Activated CD8-positive, alpha-beta memory T cell treated with anti-CD3 and anti-CD28 coated beads for 48 hours (primary cell): ENCODE measurements at places on chromosomes 16 and 17.

DNA sequence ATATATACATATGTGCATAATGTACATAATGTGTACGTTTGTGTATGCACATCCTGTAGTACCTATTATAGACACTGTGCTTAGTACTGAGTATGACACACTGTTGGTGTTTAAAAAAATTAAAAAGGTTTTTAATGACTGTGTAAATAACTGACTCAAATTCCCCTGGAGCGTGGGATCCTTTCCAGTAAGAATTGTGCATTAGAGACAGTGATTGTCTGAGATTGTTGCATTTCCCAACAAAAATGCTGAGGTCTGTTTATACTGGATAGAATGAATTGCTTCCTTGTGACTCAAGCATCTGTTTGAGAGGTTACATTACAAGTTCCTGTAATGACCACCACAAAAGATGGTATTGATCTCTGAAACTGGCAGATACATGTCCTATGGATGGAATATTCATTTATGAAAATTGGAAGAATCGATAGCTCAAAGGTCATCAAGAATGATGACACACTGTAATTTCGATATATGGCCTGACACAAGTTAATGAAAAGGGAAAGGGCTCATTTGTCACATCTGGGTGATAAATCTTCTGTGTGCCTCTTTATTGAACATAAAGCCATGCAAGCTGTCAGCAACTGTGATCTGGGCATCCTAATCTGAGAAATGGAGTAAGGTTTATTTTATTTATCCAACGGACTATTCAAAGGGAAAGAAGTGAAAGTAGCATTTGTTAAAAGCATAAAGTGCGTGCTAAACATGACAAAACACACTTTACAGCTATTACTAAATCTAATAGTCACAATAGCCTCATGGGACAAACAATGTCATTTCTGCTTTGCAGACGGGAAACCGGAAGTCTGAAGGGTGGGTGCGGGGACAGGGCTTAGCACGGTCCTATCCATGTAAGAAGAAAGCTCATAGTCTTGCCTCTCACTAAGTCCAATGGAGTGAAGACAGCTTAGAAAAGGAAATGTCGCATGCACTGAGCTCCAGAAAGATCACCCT is 228.8 kb downstream of the CDH11 start:
- DNase-seq: no peak

GRCh38 chr17:59409336-59410048 is 78.0 kb downstream of the YPEL2 start:
- DNase-seq: no peak

- DNase-seq: no peak
Observed at GRCh38 chr17:13134076-13134475, 116.2 kb upstream of the ELAC2 start.

DNA sequence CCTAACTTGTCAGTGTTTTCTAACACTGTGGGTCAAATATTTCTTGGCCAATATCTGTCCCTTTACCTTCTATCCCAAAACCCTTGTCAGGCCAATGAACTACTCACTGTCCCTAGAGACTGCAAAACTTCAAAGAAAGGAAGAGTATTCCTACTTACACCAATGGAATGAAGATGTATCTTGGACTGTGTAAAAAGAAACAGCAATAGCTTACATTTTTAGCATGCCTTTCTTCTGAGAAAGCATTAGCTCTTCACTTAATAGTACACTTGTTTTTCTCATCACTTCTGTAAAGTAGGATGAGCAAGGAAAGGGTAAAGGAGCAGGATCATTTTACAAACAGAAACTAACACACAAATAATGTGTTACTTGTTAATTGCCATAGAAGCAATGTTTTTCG is 73.9 kb downstream of the STH start:
- no peak for DNase-seq

GRCh38 chr17:63516910-63517824 is 6.0 kb upstream of the KCNH6 start:
- DNase-seq: no peak

- no peak for DNase-seq
Observed at GRCh38 chr16:85105475-85105874, 6.8 kb downstream of the CIBAR2 start.

GRCh38 chr16:27284865-27285675 is 16.5 kb upstream of the NSMCE1 start:
- no peak for DNase-seq

DNA sequence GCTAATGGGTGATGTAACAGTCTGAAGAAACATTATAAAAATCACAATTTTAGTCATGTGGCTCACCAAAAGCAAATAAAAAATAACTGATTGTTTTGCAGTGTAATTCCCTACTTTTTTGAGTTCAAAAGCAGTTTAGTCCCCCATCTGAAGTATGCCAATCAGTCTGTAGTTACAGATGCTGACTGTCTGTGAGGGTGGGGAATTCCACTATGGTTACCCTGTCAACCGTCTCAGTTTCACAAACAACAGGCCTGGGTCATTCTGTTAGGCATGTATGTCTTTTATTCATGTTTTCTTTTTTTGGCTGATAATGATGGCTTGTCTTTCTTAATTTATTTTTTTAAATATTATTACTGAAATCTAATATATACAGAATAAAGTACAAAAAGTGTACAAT is 69.3 kb downstream of the STXBP4 start:
- DNase-seq: no peak

GRCh38 chr16:12239226-12239625 is 262.7 kb downstream of the SNX29 start:
- no peak for DNase-seq

DNA sequence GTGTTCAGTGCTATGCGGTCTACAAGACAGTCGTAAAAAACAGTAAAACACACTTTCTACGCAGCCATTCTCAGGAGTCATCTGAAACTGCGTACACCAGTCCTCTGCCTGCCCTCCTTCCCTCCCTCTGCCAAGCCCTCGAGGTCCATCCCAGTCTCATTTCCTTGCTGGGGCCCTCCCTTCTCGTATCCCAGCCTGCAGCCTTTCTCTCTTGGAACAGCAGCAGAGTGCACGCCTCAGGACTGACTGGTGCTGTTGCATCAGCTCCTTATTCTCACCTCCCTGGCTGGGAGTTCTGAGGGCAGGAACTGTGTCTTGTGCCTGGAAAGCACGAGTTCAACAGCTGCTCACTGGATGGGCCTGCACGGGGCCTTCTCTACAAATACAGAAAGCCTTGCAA is 12.5 kb downstream of the FAHD1 start:
- DNase-seq: no peak

DNA sequence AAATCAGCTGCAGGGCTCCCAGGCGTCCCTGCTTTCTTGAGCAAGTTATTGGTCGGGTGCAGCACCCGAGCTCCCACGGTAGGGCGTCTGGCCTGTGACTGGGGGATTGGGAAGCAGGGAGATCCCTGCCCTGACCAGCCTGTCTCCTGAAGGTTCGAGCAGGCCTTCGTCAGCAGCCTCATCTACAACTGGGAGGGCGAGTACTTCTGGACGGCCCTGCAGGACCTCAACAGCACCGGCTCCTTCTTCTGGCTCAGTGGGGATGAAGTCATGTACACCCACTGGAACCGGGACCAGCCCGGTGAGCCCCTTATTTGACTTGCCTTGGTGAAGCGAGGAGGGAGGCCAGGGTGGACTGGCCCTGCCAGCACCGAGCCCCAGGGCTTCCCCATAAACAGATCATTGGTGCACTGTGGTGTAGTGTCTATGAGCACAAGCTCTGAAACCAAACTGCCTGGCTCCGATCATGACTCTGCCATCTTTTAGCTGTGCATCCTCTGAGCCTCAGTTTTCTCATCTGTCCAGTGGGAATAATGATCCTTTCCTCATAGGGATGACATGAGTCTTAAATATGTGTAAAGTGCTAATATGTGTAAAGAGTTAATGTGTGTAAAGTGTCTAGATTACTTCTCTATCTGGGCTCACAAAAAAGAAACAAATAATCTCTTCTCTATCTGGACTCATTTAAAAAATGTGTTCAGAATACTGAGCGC is 48.9 kb downstream of the MRC2 start:
- DNase-seq: no peak

DNA sequence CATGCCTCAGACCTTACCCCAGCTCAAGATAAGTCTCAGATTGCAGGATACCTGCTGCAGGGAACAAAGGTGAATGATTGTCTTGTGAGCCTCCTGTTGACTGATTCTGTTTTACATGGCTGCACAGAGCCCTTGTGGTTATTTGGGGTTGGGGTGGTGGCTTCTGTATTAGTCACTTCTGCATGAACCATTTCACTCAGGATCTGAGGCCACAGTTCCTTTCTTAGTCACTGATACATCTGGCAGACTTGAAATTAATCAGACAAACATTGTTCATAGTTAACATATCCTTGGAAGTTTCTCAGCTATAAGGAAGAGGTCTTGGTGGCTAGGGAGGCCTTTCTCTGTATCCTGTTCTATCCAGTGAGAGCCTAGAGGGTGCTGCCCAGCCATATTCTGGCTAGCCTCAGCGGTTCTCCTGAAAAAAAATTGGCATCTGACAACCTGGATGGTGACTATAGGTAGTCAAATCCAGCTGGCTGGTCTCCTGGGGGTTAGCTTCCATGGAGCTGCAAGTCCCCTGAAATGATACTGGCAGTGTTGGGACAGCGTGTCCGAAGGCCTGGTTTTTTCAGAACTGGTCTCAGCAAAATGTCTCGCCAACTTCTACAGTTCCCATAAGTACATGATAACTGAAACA is 8.4 kb upstream of the PLK1 start:
- no peak for DNase-seq
